ENCODE measurements at places on chromosomes 5 and 9. TPM values are rescaled to one million over a fixed set of nuclear protein-coding genes. Genes with fewer than 3 reads are reported as not detected.

The SPATA31D4 gene
- not detected for total RNA-seq

- peaks cover under 1% of the 10 kb centered on the region for H3K27me3 ChIP-seq
- no peaks in the 10 kb centered on the region for H3K4me1 ChIP-seq
- no peaks in the 10 kb centered on the region for H3K36me3 ChIP-seq
- H3K4me3 ChIP-seq = no peak overlapping the region
These were observed 123.2 kb downstream of the MYO10 start for GRCh38 chr5:16812911-16813310.

GRCh38 chr5:169637085-169637548 is at the start of gene DOCK2:
TSS of gene DOCK2 (plus strand) at chr5:169637275. CDS start at chr5:169637327, 52 bp downstream.
- peaks cover 39% of the 10 kb centered on the region for H3K36me3 ChIP-seq
- H3K27me3 ChIP-seq = peaks cover 6% of the 10 kb centered on the region
- H3K4me3 ChIP-seq = peak within 1 kb of the TSS; percentile 96

DNA sequence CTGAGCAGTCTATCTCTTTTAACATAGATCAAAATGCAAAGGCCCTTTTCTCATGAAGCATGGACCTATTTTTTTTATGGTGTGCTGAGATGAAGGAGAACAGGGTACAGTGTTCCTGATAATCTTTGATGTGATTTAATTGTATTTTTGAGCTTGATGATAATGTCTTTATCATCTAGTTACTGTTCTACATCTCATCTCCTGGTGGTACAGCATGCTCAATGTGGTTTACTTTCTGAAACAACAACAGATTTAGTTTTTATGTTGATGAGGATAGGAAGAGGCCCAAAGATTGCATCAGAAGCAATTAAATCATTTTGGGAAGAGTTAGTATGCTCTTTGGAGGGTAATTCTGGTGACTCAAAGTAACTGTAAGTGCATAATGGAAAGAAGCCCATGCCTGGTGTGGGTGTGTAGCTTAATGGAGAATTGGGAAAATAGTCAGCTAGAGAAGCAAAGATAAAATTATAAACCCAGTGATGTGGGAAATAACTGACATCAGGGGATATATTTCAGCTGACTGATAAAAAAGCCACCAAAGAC is 123.0 kb upstream of the KCNN2 start:
- no peak overlapping the region for H3K27ac ChIP-seq
- no peak for DNase-seq
- H3K4me3 ChIP-seq = no peak overlapping the region
- H3K4me1 ChIP-seq = no peaks in the 10 kb centered on the region
- no peaks in the 10 kb centered on the region for H3K36me3 ChIP-seq

GRCh38 chr9:91894536-91894935 is 55.5 kb downstream of the ROR2 start:
- no peaks in the 10 kb centered on the region for H3K4me1 ChIP-seq
- H3K27ac ChIP-seq = no peak overlapping the region
- H3K36me3 ChIP-seq = no peaks in the 10 kb centered on the region
- H3K27me3 ChIP-seq = peaks cover 19% of the 10 kb centered on the region
- DNase-seq = no peak

The ANKRD18B gene
- total RNA-seq = not detected

GRCh38 chr5:131525805-131526204 is 109.2 kb downstream of the RAPGEF6 start:
- DNase-seq = no peak
- no peak overlapping the region for H3K27ac ChIP-seq
- peaks cover 17% of the 10 kb centered on the region for H3K36me3 ChIP-seq
- no peaks in the 10 kb centered on the region for H3K27me3 ChIP-seq
- peaks cover 27% of the 10 kb centered on the region for H3K4me1 ChIP-seq

The HINT1 gene
- total RNA-seq = 251 TPM

DNA sequence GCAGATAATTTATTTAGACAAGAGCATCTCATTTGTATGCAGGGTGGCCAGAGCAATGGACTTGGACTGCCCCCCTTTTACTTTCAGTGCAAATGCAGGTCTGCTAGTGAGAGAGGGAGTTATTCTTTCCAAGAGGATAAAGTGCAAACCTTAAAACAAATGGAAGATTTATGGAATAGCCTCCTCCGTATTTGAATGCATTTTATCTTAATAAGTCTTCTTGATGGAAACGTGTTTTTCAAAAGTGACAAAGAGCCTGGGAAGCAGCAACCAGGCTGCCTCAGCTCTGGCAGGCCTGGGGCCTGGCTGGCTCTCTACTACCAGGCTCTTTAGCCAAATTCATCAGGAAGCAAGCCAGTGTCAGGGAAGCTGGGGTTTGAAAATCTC is 6.8 kb downstream of the NR2F1 start:
- peaks cover 17% of the 10 kb centered on the region for H3K4me1 ChIP-seq
- H3K27me3 ChIP-seq = peaks cover 87% of the 10 kb centered on the region
- H3K4me3 ChIP-seq = no peak overlapping the region
- DNase-seq = no peak
- H3K36me3 ChIP-seq = peaks cover 9% of the 10 kb centered on the region

DNA sequence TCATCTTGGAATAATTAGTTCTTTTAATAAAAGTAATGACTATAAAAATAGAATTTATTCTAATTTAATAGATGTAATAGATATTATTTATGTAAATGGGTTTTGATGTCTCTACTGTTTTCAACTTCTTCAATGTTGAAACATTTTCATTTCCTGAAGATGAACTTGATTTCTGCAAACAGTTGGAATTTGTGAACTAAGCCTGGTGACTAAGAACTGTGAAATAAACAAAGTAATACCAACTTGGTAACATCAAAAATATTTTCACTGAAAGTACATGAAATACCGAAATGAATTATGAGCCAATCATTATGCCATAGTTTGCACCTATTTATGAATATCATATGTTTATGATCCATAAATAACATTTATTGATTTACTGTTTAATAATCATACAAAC is 143.8 kb upstream of the FGF10 start:
- no peak overlapping the region for H3K4me3 ChIP-seq
- no peak overlapping the region for H3K27ac ChIP-seq
- no peak for DNase-seq
- no peaks in the 10 kb centered on the region for H3K4me1 ChIP-seq
- H3K36me3 ChIP-seq = no peaks in the 10 kb centered on the region
- no peaks in the 10 kb centered on the region for H3K27me3 ChIP-seq

GRCh38 chr9:120043448-120043847 is 536.5 kb downstream of the CDK5RAP2 start:
- no peak for DNase-seq
- no peak overlapping the region for H3K27ac ChIP-seq
- no peaks in the 10 kb centered on the region for H3K27me3 ChIP-seq
- H3K36me3 ChIP-seq = no peaks in the 10 kb centered on the region
- H3K4me1 ChIP-seq = no peaks in the 10 kb centered on the region

The SLC6A19 gene
- not detected for total RNA-seq

DNA sequence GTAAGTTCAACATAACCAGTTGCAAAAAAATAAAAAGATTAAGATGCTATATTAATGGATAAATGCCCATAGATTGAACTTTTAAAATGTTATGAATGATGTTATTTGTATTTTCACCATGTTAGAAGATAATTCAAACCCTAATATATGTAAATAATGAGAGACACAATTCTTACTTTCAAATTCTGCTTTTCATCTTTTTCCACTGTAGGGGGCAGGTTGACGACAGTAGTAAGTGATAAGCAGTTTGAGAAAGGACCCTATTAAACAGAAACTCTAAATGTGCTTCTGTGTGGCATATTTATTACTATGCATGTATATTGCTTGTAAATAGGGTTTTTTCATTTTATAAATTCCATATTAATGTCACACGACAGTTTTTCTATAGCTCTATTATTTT is 591.1 kb downstream of the SEMA5A start:
- DNase-seq = no peak
- no peaks in the 10 kb centered on the region for H3K4me1 ChIP-seq
- no peaks in the 10 kb centered on the region for H3K27me3 ChIP-seq
- H3K36me3 ChIP-seq = no peaks in the 10 kb centered on the region

GRCh38 chr5:180830253-180831138 is 27.9 kb upstream of the MGAT1 start:
- peak overlapping the region; percentile 98 for H3K4me3 ChIP-seq
- DNase-seq = peak; percentile 52
- H3K27me3 ChIP-seq = no peaks in the 10 kb centered on the region
- H3K4me1 ChIP-seq = peaks cover 28% of the 10 kb centered on the region
- peak overlapping the region; percentile 97 for H3K27ac ChIP-seq

DNA sequence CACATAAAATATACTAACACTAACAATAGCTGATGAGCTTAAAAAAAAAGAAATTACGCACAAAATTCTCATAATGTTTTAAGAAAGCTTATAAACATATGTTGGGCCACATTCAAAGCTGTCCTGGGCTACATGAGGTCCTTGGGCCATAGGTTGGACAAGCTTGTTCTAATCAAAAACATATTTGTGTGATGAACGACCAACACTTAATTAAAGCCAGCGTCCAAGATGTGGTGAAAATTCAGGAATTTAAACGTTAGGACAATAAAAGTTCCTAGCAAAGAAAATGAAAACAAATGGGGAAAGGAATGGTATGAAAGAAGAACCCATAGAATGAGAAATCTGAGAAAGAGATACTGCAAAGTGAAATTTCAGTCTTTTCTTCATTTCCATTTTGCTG is 429.6 kb upstream of the DMAC1 start:
- no peak overlapping the region for H3K4me3 ChIP-seq
- DNase-seq = no peak
- no peaks in the 10 kb centered on the region for H3K4me1 ChIP-seq
- H3K36me3 ChIP-seq = no peaks in the 10 kb centered on the region
- H3K27ac ChIP-seq = no peak overlapping the region
- H3K27me3 ChIP-seq = no peaks in the 10 kb centered on the region

The PRRC2B gene
- 309 TPM for total RNA-seq

- no peaks in the 10 kb centered on the region for H3K27me3 ChIP-seq
- no peak overlapping the region for H3K27ac ChIP-seq
These were observed 53.5 kb downstream of the ZFR start for GRCh38 chr5:32390819-32391591.

The C5orf52 gene
- not detected for total RNA-seq

GRCh38 chr5:32778403-32778802 is 67.3 kb downstream of the NPR3 start:
- DNase-seq = no peak
- H3K36me3 ChIP-seq = no peaks in the 10 kb centered on the region
- H3K27ac ChIP-seq = no peak overlapping the region
- peaks cover 2% of the 10 kb centered on the region for H3K27me3 ChIP-seq
- H3K4me1 ChIP-seq = no peaks in the 10 kb centered on the region
- no peak overlapping the region for H3K4me3 ChIP-seq

- H3K4me3 ChIP-seq = no peak overlapping the region
- no peaks in the 10 kb centered on the region for H3K36me3 ChIP-seq
- no peaks in the 10 kb centered on the region for H3K4me1 ChIP-seq
- H3K27ac ChIP-seq = no peak overlapping the region
- DNase-seq = no peak
These were observed 35.4 kb upstream of the RXRA start for GRCh38 chr9:134290603-134291451.

The PCDHB8 gene
- not detected for total RNA-seq

GRCh38 chr5:163373436-163374084 is 63.8 kb upstream of the CCNG1 start:
- no peaks in the 10 kb centered on the region for H3K4me1 ChIP-seq
- DNase-seq = no peak
- H3K4me3 ChIP-seq = no peak overlapping the region

- no peaks in the 10 kb centered on the region for H3K4me1 ChIP-seq
- no peaks in the 10 kb centered on the region for H3K36me3 ChIP-seq
- H3K27me3 ChIP-seq = peaks cover 2% of the 10 kb centered on the region
- H3K4me3 ChIP-seq = no peak overlapping the region
These were observed 22.3 kb upstream of the NFIB start for GRCh38 chr9:14336244-14336643.

DNA sequence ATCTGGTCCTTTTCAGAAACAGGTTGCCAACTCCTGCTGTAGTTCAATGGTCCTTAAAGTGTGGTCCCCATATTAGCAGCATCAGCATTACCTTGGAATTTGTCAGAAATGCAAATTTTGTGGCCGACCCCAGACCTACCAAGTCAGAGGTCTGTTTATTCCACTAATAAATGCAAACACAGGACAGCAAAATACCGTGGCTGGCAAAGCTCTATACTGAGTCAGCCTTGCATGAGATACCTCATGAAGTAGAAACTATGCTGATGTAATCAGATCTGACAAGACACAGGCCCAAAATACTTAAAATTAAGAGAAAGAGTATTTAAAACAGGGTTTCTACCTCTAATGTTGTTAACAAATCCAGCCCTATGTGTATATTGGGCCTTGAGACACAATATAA is 3.0 kb downstream of the GOLM1 start:
- H3K4me3 ChIP-seq = no peak overlapping the region
- H3K27ac ChIP-seq = no peak overlapping the region
- DNase-seq = no peak
- no peaks in the 10 kb centered on the region for H3K36me3 ChIP-seq

GRCh38 chr9:91296354-91296753 is 65.4 kb downstream of the AUH start:
- peaks cover 40% of the 10 kb centered on the region for H3K36me3 ChIP-seq
- H3K27me3 ChIP-seq = no peaks in the 10 kb centered on the region
- no peak overlapping the region for H3K27ac ChIP-seq
- DNase-seq = no peak

DNA sequence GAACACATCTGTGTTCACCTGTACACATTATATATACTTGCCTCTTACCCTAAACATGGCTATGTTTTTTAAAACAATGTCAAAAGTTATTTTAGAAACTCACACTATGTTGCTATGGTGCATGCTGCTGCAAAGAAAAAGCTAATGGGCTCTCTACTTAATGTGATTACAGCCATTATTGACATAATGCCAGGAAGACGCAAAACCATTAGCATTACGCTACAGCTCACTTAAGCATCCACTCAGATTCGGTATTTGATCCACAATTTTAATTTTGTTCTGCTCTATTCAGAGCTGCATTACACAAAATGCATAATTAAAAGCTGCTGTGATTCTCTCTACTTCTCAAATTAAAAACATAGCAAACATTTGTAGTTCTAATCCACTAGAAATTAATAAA is 395.2 kb downstream of the BNC2 start:
- peaks cover 2% of the 10 kb centered on the region for H3K27me3 ChIP-seq
- no peak for DNase-seq
- no peaks in the 10 kb centered on the region for H3K4me1 ChIP-seq
- H3K36me3 ChIP-seq = no peaks in the 10 kb centered on the region

The CKMT2 gene
- total RNA-seq = not detected

The SUB1 gene
- 290 TPM for total RNA-seq

DNA sequence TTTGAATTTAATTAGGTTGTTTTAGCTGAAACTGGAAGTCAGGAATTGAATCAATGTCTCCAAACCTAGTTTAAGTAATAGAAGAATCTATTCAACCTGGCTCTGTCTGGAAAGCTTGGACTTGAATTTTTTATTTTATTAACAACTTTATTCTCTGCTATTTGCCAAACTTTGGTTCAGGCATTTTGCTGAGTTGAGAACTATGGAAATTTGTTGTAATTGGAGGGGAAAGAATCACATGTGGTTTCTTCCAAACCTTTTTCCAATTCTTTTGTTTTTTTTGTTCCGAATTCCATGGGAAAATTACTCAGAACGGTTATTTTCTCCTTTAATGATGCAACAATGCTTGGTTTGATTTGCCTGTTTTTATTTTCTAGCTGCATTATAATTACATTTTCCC is 98.2 kb upstream of the RPS23 start:
- no peak overlapping the region for H3K27ac ChIP-seq
- no peak for DNase-seq
- H3K36me3 ChIP-seq = peaks cover 7% of the 10 kb centered on the region
- no peak overlapping the region for H3K4me3 ChIP-seq

All from activated naive CD8-positive, alpha-beta T cell treated with anti-CD3 and anti-CD28 coated beads, Interleukin-2, amount 10 ng/mL, durations not matched to agents 7 days and 5 days (primary cell).